B cell (primary cell): ENCODE measurements at places on chromosomes 12 and 14. TPM values are rescaled to one million over a fixed set of nuclear protein-coding genes. Genes with fewer than 3 reads are reported as not detected.
A peak's percentile ranks its signal among the peaks of the same experiment; 100 is the strongest.

DNA sequence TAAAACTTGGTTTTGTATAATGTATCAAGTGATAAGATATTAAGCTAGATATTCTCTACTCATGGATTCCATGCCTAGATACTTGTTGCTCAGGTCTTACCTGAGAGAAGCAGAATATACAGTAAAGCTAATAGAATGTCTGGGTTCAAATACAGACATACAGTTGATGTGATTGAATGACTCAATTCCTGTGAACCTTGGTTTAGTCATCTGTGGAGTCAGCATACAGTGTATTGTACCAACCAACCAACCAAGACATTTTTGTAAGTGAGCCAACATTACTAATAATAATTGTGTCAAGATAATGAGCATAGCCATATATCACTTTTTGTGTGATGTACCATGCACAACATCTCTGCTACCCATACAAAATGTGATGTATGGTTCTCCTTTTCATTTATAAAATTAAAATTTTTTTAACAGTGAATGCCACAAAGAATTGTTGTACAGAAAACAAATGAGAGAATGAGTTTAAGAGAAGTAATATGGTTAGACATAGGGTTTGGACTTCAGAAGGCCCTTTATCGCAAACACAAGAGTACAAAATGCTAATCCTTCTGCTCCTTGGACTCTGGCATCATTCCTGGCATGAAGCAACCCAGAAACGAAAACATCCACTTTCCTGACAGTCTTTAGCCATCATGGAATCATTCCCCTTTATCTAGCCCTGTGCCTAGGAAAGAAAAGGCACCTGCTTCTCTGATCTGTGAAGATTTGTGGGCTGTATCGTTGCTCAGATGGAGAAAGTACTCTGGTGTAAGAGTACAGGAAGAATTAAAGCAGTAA, 977.2 kb upstream of the USP15 start:
- DNase-seq: no peak

The DPF3 gene
- total RNA-seq: 3.4 and 3.7 TPM in 2 replicates

DNA sequence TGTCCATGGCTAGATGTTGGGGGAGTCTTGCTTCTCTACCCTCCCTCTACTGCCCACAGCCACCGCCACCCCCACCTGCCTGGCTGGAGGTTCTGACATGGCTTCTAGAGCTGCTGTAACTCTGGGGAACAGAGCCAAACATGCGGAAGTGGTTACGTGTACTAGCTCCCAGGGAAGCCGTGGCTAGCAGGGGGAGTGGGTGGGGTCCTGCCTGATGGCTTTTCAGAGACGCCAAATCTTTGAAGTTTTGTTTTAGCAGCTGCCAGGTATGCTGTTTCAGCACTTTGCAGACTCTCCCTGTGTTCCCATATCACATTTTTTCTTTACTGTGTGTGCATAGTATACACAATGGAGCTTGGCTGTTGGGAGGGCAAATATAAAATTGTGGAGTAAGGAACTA, 150.3 kb downstream of the TGFB3 start:
- no peak for DNase-seq

- peak; percentile 63 for DNase-seq
These were observed 29.2 kb upstream of the FOS start for GRCh38 chr14:75249251-75249957.

DNA sequence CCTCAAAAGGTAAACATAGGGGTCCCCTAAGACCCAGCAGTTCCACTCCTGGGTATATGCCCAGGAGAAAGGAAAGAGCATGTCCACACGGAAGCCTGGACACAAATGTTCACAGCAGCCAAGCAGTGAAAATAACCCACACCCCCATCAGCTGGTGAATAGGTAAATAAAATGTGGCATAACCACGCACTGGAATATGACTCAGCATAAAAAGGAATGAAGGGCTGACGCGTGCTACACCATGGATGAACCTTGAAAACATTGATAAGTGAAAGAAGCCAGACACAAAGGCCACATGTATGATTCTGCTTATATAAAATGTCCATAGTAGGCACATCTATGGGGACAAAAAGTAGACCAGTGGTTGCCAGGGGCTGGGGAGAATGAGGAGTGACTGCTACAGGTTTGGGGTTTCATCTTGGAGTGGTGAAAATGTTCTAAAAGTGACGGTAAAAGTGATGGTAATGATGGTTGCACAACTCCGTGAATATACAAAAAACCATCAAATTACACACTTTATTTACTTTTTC, 3.8 kb upstream of the SCARB1 start:
- no peak for DNase-seq

GRCh38 chr14:24060984-24061913, 9.4 kb downstream of the CARMIL3 start:
- DNase-seq: no peak

DNA sequence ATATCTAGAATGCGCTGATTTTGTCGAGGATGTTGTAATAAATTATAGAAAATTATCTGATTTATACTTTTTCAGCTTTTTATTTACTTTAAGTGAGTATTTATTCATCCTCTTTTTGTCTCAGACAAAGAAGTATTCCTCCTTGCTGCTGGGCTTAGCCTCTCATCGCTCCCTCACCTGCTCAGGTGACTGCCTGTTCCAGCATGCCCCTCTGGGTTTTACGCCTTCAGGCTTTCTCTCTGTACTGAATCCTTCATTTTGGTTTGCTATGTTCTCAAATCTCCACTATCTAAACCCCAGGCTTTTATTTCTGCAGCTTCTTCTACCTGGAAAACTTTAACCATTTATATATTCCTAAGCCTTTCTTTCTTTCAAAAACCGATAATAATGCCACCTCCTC, 1650.9 kb upstream of the SEL1L start:
- DNase-seq: no peak

DNA sequence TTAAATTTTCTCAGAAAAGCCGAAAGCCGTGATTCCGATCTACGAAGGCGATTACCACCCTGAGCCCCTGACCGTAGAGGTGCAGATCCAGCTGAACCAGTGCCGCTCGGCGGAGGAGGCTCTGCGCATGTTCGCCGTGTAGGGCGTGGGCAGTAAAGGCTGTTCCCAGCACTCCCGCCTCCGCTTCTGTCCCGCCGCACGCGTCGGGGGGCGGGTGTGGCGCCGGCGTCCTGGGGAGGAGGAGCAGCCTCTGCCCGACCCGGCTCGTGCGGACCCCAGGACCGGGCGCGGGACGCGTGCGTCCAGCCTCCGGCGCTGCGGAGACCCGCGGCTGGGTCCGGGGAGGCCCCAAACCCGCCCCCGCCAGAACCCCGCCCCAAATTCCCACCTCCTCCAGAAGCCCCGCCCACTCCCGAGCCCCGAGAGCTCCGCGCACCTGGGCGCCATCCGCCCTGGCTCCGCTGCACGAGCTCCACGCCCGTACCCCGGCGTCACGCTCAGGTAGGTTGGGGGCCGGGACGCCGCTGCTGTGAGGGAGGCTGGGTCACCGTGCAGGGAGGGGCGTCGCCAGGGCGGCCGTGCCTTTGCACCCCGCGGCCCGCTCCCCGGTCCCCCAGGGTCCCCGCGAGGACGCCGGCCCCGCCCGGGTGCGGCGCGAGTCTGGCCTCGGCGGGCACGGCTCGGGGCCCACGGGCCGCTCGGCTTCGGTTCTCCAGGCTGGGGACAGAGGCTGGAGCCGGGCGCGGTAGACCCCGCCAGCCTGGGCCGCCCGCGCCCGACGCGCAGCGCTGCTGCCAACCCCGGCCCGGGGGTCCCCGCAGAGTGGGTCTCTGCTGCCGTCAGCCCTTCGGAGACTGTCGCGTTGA, at the start of gene B3GNT4:
TSS of gene B3GNT4 (plus strand) at position 409 of the 866 bp plus-strand sequence. CDS start 910 bp downstream, outside the sequence.
- peak; percentile 62 for DNase-seq

- no peak for DNase-seq
These were observed 106.9 kb upstream of the CPM start for GRCh38 chr12:69039911-69040310.

GRCh38 chr12:14910090-14910915, 24.6 kb upstream of the MGP start:
- no peak for DNase-seq

- no peak for DNase-seq
These were observed 22.4 kb upstream of the LTBP2 start for GRCh38 chr14:74634481-74634880.

DNA sequence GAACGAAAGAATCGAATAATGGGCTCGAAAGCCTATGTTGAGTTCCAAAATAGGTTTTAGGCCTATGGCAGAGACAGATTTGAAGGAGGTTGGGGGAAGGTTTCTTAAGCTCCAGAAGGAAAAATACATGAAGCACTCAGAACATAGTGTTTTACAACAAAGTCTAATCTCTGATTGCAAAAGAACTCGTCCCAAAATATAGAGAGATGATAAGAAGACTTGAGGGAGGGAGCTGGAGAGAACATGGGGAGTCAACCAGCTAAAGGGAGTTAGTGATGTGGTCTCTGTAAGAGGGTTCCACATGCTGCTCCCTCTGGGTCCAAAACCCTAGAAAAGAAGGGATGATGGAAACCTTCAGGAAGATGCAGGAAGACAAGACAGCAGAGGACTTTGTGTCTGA, 54.8 kb upstream of the DAAM1 start:
- DNase-seq: no peak

DNA sequence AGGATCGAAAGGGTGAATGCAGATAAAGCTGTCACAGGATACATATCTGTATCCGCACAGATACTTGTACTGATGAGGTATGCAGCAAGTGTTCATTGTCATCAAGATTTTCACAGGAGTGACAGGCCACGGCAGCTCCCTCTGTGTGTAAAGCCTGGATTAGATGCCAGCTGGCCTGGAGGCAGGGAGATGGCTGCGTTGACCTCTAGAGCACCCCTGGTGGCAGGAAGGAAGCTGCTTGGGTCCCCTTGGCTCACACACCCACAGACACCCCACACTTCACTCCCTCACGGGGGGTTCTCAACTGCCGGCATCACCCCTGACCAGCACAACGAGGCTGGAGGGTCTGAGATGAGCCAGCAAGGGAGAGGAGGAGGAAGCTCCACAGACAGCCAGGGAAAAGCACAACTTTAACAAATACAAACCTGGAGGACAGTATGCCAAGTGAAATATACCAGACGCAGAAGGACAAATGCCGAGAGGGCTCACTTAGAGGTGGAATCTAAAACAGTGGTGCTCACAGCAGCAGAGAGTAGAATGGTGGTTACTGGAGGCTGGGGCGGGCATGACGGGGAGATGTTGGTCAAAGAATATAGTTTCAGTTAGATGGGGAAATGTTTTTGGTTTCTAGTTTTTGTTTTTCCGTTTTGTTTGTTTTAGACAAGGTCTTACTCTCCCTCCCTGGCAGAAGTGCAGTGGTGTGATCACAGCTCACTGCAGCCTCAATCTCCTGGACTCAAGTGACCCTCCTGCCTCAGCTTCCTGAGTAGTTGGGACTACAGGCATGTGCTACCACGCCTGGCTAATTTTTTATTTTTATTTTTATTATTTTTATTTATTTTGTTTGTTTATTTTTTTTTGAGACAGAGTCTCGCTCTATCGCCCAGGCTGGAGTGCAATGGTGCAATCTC, 45.7 kb downstream of the TEAD4 start:
- DNase-seq: no peak

The RD3L gene
- total RNA-seq: not detected in 2 replicates

GRCh38 chr14:100345711-100346110, 22.6 kb downstream of the SLC25A47 start:
- no peak for DNase-seq

GRCh38 chr12:4272424-4273272, 914 bp upstream of the CCND2 start:
- DNase-seq: no peak

- DNase-seq: no peak
These were observed 19.9 kb downstream of the TMEM233 start for GRCh38 chr12:119613319-119613936.

GRCh38 chr14:28407031-28407825, 359.4 kb upstream of the FOXG1 start:
- DNase-seq: no peak

- no peak for DNase-seq
These were observed 324 bp downstream of the POLE start for GRCh38 chr12:132686825-132687210.

The LRTM2 gene
- total RNA-seq: not detected in 2 replicates

- no peak for DNase-seq
These were observed 206.0 kb upstream of the PLEKHG7 start for GRCh38 chr12:92496790-92497189.

The C14orf132 gene
- 0.30 and 0.70 TPM in 2 replicates for total RNA-seq

The GUCY2C gene
- 0.29 and 0.37 TPM in 2 replicates for total RNA-seq

The SMCO3 gene
- not detected in 2 replicates for total RNA-seq

DNA sequence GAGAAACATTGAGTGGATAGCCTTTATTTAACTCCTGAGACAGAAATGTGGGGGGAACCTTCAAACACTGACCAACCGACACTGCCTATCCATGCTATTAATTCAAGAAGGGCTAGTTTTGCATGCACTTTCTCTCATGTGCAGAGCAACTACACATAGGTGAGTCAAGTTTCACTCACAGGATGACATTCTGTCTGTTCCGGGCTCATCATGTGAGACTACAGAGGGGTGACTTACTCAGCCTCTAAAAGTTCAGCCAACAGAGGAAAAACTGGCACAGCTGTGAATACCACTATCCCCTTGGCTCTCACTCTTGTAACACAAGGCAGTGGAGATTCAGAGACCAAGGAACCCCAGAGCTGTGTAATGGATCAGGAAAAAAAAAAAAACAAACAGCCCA, 13.3 kb downstream of the BEST3 start:
- DNase-seq: no peak

- DNase-seq: no peak
These were observed 55.6 kb downstream of the HMGA2 start for GRCh38 chr12:65879878-65880277.

The RASSF9 gene
- not detected in 2 replicates for total RNA-seq

DNA sequence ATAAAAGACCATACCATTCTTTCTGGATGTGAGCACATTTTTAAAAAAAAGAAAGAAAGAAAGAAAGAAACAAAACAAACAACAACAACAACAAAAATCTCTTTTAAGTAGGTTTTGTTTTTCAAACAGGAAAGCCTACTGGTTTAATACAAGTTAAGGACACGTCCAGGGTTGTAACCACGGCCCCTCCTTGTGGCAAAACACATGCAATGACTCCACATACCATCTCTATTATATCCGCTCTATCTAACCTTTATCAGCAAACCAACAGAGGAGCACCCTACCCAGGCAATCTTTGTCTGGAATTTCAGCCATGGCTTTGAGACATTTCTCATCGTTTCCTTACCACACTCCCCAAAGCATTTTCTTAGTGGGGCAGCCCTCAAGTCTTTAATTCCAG, 360.5 kb upstream of the TMPO start:
- DNase-seq: no peak

The CFAP251 gene
- 1.4 and 1.6 TPM in 2 replicates for total RNA-seq

- no peak for DNase-seq
These were observed 67.8 kb upstream of the TBX5 start for GRCh38 chr12:114473717-114474116.

DNA sequence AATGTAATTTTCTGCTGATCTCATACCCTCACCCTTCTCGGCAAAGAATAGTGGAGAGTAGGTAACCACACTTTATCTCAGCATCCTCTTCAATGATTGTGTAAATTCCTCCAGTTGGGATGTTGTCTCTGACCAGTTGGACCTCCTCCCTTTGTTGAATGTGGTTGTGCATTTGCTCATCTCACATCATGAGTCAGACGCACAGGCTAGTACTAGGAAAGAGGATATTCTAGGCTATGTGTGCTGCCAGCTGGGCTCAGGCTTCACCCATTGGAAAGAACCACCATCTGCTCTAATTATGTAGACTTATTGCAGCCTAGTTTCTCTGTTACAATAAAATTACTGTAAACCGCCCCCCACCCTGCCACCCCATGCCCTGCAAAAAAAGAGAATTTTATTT, 90.3 kb downstream of the LMO3 start:
- no peak for DNase-seq
